ENCODE measurements at places on chromosomes 2 and 18.
A peak's percentile ranks its signal among the peaks of the same experiment; 100 is the strongest.

- DNase-seq: no peak
Measured at GRCh38 chr2:710867-711665, 33.9 kb upstream of the TMEM18 start.

GRCh38 chr2:96542357-96542977 lies 5.9 kb downstream of the ARID5A start:
- no peak for DNase-seq

GRCh38 chr2:149087751-149088150 lies 49.3 kb downstream of the LYPD6B start:
- DNase-seq: no peak

DNA sequence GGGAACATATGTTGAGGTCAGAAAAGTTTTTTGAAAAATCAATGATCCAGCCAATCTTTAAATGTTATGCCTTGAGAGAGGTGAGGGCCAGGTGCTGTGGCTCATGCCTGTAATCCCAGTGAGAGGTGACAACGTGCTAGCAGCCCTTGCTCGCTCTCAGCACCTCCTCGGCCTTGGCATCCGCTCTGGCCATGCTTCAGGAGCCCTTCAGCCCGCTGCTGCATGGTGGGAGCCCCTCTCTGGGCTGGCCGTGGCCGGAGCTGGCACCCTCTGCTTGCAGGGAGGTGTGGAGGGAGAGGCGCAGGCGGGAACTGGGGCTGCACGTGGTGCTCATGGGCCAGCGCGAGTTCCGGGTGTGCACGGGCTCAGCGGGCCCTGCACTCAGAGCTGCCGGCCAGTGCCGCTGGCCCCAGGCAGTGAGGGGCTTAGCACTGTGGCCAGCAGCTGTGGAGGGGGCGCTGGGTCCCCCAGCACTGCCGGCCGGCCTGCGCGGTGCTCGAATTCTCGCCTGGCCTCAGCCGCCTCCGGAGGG lies 61.1 kb downstream of the CCDC195 start:
- DNase-seq: no peak

- peak; percentile 7 for DNase-seq
Measured at GRCh38 chr2:26018184-26019055, 15.5 kb upstream of the RAB10 start.

DNA sequence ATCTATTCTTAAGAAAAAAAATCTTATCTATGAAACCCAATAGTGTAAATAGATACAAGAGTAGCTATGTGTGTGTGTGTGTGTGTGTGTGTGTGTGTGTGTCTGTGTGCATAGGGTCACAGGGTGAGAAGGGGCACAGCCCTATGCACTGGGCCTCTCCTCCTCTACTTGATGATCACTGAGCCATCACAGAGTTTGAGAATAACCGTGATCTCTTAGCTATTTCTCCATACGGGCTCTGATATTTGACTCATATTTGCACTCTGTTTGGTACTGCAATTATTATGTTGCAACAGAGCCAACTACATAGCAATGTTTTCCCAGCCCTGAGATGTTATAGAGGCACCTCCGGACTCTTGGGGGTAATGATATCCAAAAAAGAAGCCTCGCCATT lies 28.8 kb upstream of the SLC40A1 start:
- no peak for DNase-seq

- no peak for DNase-seq
Measured at GRCh38 chr2:168529900-168530561, 74.0 kb downstream of the CERS6 start.

DNA sequence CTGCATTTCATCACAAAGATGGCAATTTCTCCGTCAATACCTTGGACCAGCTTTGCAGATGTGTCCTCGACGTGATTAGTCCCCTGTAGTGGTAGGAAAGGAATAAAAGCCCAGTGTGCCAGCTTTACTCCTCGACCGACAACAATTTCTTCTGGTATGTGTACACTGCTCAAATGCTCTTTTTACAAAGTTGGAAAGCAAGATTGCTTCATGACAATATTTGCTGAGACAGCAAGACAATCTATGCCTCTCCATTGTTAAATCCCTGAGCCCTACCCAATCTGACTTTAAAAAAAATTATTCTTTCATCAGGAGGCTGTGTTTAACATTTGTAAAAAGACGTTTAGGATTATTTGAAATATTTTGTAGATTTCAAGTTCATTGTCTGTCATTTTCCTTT lies 27.6 kb upstream of the ZEB2 start:
- no peak for DNase-seq

- no peak for DNase-seq
Measured at GRCh38 chr2:27071990-27072830, 756 bp upstream of the OST4 start.

DNA sequence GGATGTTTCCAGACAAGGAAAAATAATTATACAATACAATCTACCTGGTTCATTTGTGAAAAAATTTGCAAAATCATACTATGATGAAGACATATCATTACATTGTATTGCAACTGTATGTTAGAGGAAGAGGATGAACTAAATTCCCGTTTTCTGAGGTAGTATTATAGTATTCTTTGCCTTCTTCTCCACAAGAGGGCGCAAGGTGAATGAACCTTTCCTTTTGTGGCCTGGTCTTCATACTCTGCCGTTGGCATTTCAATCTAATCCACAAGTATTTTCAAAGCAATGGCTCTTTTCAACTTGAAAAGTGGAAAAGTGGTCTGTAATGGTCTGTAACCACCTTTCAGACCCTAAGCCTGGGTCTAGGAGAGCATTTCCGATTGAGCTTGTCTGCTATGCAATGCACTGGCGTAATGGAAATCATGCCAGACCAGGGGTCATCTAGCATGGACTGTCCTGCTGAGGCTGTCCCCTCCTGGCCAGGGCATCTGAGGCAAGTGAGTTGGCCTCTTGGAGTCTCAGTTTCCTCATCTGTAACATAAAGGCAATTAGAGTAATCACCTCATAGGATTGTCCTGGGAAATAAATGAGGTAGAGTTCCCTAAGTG lies 30.8 kb upstream of the ZNF396 start:
- peak; percentile 6 for DNase-seq

GRCh38 chr2:11819235-11819729 lies 72.8 kb downstream of the LPIN1 start:
- DNase-seq: no peak

DNA sequence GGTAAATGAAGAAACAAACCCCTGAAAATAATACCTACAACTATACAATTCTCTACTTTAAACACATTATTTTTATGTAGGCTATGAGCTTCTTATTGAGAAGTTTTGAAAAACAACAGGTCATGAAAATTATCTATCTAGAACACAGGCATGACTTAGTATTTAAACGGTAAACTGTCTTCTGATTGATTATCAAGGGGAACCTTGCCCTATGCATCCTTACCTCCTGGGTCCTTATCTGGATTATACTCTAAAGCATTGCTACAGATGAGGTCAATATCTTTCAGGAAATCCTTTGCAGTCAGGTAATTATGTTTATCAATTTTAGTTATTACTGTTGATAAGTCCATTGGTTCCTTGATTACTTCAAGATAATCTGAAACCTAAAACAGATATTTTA lies 144.3 kb downstream of the ATAD2B start:
- no peak for DNase-seq

DNA sequence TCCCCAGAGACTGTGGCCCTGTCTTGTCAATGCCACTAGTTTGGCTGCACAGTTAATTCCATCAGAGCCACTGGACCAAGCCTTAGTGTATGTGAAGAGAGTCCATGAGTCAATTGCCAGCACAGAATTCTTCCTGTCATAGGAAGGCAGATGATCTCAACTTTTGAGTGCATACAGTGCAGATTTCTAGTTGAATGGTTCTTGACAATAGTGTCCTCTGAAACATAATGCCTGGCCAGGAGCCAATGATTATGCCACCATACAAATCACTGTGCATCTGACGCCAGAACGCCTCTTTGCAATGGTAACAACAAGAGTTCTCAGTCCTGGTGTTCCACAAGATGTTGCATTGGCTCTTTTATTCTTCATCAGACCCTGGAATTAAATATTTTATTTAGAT lies 7.1 kb downstream of the NEUROD1 start:
- DNase-seq: no peak

DNA sequence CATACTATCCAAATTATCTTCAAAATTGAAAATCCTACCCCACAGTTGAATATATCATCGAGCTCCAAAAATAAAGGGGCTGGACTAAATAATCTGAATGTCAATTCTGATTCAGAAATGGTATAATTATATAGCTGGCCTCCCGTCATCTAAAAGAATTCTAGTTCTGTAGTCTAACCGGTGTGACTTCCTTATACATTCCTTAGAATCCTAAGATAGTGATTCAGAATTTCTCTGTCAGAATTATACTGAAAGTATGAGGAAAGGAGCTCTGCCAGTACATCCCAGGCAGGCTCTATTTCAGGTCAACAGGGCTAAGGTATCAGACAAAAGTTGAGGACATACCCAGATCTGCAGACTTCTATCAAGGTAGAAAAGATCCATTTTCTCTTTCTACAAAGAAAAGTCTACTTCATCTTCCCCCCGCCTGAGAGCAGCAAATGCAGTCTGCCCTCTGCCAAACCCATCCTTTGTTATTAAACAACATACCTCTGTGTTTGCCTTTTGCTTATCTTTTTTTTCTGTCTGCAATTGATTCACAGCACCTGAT lies 128.5 kb downstream of the METTL4 start:
- DNase-seq: no peak

DNA sequence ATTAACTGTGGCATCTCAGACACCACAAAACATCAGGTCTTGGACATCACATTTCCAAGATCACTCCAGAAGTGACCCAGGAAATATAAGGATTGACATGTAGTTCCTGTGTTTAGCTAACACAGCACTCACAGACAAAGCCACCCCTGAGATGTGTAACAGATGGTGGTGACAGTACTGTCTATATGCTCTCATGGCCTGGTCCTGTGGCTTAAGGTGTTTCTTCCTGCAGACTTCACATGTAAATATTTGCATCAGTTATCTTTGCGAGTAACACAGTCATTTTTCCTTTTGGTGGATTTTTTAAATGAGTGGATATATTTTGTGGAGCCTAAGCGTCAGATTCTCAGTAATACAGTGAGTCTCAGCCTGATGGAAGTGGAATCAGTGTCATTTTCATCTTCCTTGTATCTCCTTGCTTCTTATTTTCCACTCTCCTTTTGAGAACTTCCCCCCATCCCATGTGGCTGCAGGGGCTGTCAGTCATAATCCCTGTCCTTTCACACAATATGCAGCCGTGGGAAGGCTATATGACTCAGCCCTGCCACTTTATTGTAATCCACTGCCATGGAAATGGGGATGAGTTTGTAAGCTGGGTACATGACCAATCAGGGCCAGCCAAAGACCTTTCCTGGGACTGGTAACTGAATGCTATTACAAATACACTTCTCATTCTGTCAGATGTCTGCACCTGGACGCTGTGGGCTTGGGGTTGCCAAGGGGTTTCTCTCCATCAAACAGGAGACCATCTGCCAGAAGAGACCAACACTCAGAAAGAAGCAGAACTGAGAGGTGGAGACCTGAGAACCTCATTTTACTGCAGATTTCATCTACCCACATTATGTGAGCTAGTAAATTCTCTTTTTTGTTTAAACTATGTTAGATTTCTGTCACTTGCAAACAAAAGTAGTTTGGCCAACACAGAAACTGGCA lies 74.3 kb downstream of the ICOS start:
- DNase-seq: no peak

DNA sequence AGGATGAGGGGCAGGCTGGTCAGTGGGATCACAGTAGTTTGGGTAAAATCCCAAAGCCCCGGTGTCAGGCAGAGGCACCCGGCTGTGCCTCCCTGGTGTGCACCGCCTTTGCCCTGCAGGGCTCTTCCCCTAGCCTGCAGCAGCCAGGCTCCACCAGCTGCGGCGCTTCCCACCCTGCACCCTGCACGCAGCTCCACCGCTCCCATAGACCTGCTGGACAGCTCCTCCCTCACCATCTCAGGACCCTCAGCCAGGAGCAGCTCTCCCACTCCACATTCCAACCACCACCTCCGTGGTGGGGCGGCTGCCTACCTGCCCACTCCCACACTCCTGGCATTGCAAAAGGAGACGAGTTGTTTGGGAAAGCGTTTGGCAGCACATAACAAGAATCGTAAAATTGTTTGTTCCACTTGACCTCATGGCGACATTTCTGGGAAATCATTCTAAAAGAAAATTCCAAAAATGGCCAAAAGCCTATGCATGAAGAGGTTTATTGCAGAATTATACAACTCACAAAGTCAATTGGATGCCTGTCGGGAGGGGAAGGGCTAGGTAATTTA lies 287.4 kb upstream of the HDAC4 start:
- DNase-seq: no peak

- no peak for DNase-seq
Measured at GRCh38 chr2:235168174-235168979, 216.6 kb downstream of the SH3BP4 start.

DNA sequence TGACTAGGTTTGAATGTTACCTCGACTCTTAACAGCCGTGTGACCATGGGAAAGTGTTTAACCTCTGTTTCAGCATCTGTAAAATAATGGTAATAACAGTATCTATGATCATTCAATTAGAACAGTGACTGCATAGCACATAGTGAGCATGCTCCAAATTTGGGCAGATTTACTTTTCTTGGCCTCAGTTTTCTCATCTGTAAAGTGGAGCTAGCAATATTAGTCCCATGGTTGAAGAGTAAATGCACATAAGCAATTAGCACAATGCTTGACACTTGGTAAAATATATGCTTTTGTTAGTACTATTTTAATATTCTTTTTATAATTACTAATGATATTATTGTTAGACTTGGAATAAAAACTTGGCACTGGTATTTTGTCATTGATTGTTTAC lies 66.4 kb upstream of the TANC1 start:
- DNase-seq: no peak

- no peak for DNase-seq
Measured at GRCh38 chr2:237939251-237939650, 27.6 kb upstream of the UBE2F start.

- DNase-seq: no peak
Measured at GRCh38 chr18:78510091-78510490, 469.5 kb upstream of the SALL3 start.

GRCh38 chr2:225112362-225113126 lies 70.3 kb upstream of the DOCK10 start:
- DNase-seq: no peak

DNA sequence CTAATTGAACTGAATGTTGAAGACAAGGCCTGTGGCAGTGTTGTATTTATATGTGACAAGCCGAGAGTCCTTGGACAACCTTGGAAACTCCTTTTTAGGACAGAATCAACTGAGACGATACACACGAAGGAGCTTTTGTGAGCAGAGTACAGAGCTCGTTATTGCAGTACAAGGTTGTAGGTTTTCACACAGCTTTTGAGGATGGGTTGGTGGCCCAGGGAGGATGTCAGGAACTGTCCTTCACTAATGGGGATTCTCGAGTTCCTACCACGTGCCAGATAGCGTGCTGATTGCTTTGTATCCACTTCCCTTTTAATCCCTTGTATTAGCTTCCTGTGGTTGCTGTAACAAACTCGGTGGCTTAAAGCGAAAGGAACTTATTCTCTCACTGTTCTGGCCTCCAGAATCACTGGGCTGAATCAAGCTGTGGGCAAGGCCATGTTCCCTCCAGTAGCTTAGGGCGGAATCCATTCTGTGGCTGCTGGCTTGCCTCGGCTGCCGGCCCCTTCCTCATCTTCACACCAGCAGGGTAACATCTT lies 20.2 kb downstream of the INPP4A start:
- DNase-seq: no peak

Data from activated CD4-positive, alpha-beta T cell treated with anti-CD3 and anti-CD28 coated beads, Interleukin-2, amount 50 U/mL, for 4 hours (primary cell).